ENCODE measurements at places on chromosomes 1 and 21.

- DNase-seq = no peak
These were observed 5.1 kb downstream of the BPNT1 start for GRCh38 chr1:220084460-220084859.

- DNase-seq = no peak
These were observed 201.8 kb downstream of the SIPA1L2 start for GRCh38 chr1:232428036-232428645.

DNA sequence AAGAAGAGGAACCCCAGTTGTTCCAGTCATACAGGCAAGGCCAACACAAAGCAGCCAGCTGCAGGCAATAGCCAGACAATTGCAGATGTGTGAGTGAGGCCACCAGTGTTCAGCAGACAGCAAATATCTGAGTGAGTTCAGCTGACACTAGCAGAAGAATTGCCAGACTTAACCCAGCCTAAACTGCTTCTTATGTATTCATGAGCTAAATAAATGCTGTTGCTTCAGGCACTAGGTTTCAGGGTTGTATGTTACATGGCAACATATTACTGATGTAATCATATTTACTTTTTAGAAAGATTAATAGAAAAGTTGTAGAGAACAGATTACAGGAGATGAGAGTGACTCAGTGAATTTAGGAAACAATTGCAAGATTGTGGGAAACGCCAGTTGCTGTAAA lies 129.8 kb upstream of the CHODL start:
- DNase-seq = no peak

DNA sequence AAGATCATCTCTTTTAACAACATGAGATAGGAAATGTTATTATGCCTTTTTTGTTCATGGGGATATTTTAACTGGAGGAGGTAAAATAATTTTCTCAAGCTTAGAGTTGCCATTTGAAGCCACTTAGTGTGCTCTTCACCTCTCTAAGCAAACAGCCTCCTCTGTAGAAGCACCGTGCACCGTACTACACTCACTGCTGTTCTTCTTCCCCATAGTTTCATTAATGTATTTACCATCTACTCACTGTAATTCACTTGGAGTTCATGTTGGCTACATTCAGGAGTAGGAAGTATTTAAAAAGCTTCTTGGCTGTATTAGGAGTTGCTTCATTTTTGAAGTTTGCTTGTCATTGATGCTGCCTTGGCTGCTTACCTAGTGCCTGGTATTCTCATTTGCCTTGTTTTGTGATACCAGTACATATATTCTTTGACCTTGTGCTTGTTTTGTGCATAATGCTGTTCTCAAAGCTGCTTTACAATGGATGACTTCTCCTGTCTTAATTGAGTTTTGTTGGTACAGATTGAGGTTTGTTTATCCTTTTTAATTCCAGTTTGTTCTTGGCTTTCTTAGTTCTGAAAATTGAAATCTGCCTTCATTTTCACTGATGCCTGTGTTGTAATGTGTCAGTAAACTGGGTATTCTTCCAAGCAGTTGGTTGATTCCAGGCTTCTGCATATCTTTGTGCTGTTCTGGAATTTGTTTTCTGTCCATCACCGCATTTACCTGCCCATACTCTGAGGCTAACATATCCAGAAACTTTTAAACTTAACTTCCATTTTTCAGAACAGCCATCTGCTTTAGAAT lies 240.4 kb downstream of the HMCN1 start:
- no peak for DNase-seq

DNA sequence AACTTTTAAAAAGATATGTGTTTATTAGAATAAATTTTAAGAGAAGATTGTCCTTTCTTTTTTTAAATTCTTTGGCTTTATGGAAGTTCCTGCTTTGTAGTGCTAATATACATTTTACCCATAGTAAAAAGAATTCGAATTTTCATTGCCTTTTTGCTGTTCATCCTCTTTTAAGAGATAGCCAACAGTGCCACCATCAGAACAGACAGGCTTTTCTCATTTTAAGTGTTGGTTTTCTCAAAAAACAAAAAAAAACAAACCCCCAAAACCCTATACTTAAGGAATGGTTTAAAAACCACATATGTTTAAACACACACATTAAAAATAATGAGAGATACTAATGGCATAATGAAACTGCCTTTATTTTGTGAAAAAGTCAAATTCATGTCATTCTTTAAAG lies 118.8 kb downstream of the NEK7 start:
- no peak for DNase-seq

GRCh38 chr1:200302192-200302920 lies 107.5 kb downstream of the ZNF281 start:
- DNase-seq = no peak

- DNase-seq = no peak
These were observed 43.0 kb downstream of the SLC9A1 start for GRCh38 chr1:27111626-27112573.

GRCh38 chr1:22323846-22324504 lies 127.7 kb upstream of the ZBTB40 start:
- no peak for DNase-seq

DNA sequence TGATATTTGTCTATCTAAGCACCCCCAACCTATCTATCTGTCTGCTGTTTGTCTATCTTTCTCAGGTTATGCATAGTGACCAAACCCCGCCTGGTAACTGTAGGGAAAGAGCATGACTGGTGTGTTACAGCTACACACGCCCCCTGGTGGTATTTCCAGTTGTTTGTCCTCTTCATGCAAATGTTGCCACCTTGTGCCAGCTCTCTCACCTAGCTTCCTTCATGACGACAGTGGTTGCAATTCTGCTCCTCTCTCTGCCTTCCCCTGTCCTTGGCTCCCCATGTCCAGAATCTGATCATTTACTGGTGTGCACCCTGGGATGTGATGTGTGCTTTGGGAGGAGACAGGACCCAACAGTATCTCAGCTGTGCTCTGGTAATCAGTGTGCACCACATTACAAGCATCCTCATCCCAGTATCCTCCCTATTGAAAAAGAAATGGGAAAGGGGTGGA lies 8.1 kb upstream of the INKA2 start:
- DNase-seq = peak; percentile 46

- DNase-seq = no peak
These were observed 4.5 kb downstream of the TRIM67 start for GRCh38 chr1:231166398-231166797.

DNA sequence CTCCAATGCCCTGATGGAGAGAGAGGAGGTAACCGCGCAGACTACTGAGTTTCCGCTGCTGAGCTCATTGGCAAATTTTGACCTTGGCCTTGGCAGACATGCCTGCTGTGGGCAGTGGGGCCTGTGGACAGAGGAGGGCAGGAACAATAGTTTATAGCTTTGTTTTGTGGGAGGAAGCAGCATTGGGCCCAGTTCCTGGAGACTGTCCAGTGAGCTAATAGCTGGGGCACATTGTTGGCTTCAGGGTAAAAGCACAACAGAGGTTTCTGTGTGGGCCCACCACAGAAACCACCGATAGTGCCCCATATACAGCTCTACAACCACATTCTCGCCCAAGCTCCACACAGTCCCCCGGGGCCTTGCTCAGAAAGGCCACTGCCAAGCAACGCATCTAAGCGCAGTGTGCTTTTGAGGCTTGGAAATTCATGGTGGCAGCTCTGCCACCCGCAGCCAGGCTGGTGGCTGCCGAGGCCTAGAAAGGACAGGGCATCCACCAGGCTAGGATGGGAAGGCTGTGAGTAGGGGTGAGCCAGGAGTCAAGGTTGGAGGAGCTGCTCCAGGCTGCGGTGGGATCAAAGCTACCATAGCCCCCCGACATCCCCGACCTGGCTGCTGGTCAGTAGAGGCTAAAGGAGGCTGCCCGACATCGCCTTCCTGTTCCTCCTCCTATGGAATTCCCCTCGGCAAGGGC lies 43.2 kb downstream of the NEK2 start:
- no peak for DNase-seq

- no peak for DNase-seq
These were observed 24.5 kb downstream of the CXADR start for GRCh38 chr21:17537299-17537698.

- no peak for DNase-seq
These were observed 17.4 kb downstream of the CELA3A start for GRCh38 chr1:22018583-22019559.

GRCh38 chr1:32736812-32737791 lies 34.5 kb upstream of the SYNC start:
- no peak for DNase-seq

DNA sequence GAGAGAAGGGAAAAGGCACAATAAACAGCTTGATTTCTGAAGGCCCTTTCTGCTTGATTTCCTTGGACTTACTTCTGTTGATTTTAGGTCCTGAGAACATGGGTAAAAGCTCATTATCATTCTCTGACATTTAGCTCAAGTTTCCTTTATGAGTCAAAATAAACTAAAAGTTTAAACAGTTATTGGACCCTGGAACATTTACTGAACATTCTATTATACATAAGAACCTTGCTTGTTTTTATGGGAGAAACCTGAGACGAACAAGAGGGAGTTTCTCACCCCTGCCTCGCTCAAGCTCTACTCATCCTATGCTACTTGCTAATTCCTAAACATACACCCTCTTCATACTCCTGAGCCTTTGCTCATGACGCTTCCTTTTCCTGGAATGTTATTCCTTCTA lies 538.3 kb upstream of the PKN2 start:
- DNase-seq = no peak

DNA sequence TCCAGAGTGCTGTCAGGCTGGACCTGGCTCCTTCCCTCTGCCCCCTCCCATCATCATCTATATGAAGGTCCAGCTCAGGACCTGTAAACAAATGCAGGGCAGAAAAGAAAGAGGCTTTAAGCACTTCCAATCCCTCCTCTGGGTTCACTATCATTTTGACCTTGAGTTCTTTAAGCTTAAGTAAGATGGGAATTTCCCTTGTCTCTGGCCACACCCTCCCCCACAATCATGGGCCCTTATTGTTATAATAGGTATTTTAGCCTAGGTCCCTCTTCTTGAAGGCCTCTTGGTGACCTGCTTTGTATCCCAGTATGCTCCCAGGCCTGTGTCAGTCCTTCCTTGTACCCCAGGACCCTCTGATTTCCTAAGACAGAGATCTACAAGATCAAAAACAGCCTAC lies 45.1 kb upstream of the EPS15 start:
- DNase-seq = no peak

- no peak for DNase-seq
These were observed 26.5 kb downstream of the AKNAD1 start for GRCh38 chr1:108830119-108831008.

- no peak for DNase-seq
These were observed 63.7 kb downstream of the PRDM16 start for GRCh38 chr1:3132660-3133059.

DNA sequence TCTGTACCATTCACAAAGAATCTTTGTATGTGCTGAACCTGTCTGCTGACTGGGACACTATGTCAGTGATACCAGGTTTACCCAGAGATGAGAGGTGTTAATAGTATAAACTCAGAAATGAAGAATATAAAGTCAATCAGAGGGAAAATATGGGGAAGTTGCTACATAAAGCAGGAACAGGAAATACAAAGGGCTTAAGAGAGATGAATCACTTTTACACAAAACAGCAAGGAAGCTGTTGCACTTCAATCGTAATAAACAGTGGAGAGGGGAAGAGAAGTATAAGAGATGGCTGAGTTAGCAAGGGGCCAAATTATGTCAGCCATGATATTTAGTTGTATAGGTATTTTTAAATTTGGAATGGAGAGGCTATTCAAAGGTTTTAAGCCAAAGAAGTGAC lies 890.2 kb upstream of the NCAM2 start:
- DNase-seq = no peak

DNA sequence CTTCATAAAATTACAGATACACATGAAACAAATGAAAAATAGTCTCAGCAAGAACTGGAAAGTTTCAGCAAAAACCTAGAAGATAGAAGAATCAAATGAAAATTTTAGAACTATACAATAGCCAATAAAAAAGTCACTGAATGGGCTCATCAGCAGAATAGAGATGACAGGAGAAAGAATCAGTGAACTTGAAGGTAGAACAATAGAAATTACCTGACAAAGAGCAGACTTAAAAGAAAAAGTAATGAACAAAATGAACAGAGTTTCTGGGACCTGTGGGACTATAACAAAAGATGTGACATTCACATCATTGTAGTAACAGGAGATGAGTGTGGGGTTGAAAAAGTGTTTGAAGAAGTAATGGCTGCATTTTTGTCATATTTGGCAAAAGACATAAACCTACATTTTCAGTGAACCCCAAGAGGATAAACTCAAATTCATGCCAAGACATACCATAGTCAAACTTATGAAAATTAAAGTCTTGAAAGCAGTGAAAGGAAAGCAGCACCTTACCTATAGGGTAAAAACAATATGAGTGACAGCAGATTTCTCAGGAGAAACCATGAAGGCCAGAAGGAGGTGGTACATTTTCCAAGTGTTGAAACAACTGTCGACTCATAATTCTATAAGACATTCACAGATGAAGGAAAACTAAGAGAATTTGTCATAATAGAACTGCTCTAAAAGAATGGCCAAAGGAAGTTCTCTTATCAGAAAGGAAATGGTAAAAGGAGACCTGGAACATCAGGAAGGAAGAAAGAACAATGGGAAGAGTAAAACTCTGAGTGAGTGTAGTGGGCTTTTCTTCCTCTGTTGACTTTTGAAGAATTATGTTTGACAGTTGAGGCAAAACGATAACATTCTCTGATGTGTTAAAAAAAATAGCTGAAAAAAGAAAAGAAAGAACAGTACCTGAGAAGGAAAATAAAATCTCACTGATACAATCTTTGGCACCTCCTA lies 23.5 kb downstream of the NTPCR start:
- no peak for DNase-seq

Measured in neural crest cell (in vitro differentiated cells).